ENCODE measurements at places on chromosomes 4 and X.

DNA sequence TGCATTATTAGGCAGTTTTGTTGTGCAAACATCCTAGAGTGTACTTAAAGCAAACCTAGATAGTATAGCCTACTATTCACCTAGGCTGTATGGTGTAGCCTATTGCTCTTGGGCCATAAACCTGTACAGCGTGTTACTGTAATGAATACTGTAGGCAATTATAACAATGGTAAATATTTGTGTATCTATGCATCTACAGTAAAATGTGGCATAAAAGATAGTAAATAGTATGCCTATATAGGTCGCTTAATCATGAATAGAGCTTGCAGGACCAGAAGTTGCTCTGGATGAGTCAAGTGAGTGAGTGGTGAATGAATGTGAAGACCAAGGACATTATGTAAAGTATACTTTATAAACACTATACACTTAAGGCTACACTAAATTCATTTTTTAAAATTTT, 16.6 kb downstream of the USO1 start:
- DNase-seq: no peak

DNA sequence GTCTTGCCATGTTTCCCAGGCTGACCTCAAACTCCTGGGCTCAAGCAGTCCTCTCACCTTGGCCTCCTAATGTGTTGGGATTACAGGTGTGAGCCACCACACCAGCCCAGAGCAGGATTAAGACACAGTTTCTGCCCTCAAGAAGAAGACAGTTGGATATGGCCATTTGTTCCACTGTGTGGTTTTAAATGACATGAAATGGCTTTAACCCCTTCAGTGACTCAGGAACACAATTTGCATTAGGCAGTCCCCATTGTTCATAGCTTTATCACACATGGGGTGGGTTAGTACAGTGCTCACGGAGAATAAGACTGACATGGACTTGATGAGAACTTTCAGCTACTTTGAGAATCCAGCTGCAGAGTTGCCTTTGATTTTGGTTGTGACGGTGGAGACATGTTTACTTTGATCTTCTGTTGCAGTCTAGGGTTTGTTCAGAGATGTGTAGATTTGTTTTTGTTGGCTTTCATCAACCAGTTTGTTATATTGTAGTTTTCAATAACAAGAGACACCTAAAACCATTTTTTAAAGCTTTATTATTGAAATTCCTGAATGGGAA, 60.3 kb downstream of the ARX start:
- no peak for DNase-seq

DNA sequence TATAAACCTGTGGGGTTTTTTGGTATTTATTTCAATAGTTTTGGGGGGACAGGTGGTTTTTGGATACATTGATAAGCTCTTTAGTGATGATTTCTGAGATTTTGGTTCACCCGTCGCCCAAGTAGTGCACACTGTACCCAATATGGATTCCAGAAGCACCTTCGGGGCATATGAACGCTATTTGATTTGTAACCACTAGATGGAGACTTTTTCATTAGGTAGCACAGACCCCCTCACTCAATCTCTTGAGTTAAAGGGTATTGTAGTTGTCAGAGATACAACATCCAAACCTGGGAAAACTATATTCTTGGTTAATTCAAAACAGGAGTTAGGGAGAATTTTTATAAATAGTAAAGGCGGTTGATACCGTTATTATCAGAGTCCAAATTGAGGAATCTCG, 79.8 kb downstream of the SPANXN3 start:
- peak; percentile 2 for DNase-seq

- DNase-seq: no peak
These were observed 103.8 kb downstream of the TBC1D19 start for GRCh38 chr4:26687728-26688127.

GRCh38 chrX:118496763-118497079, 1.1 kb downstream of the DOCK11 start:
- no peak for DNase-seq

DNA sequence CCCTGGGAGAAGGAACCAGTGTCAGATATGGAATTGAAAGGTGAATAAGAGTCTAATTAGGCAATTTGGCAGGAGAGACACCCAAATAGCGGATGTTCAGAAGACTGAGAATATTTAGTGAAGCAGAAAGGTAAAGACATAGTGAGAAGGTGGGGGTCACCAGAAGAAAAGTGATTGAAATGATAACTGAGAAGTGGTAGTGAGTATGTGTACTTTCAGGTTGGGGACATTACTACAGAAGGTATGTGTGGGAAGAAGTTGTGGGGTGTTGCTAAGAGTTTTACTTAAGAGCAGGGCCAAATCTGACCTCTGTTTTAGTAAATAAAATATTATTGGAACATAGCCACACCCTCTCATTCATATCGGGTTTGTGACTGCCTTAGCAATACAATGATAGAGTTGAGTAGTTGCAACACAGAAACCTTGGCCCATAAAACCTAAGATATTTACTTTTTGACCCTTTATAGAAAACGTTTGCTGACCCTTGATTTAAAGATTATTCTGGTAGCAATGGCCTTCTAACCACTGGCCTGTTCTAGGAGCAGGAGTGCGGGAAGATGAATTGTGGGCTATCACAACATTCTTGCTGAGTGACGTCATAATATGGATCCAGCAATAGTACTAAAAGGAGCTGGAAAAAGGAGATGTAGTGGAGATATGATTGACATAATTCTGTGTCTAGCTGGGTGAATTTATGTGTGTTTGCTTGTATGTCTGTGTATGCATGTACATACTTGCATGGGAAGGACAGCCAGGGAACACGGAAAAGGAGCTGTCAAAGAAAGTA, 115.3 kb downstream of the HS3ST1 start:
- DNase-seq: no peak

DNA sequence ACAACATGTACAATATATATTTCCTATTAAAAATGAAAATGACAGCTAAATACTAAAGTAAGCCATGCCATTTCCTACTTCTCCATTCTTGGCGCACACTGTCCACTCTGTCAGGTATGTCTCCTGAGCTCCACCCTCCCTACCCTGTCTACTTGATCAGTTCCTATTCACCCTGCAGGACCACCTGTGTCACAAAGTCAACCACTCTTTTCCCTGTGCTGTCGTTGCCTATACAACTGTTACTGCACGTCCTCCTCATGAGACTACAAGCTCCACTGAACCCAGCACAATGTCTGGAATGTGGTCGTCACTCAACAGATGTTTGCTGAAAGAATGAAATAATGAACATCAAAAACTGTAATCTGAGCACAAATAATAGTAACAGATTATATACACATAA, 54.9 kb downstream of the SLC9A7 start:
- no peak for DNase-seq

DNA sequence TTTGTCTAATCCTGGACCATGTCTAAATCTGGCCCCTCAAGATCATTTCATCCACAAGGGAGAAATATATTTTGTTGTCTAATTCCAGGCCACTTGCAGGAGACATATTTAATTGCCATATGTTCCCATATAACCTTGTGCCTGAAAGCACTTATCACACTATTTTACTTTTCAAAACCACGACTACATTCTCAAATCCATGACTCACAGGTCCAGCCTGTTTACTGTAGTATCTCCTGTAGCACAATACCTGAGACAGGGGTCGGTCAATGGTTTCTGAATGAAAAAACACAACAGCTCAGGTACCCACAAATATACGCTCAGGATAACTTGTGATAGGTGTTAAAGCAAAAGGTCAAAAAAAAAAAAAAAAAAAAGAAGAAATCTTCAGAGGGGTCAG, 60.9 kb downstream of the SEC24D start:
- no peak for DNase-seq

DNA sequence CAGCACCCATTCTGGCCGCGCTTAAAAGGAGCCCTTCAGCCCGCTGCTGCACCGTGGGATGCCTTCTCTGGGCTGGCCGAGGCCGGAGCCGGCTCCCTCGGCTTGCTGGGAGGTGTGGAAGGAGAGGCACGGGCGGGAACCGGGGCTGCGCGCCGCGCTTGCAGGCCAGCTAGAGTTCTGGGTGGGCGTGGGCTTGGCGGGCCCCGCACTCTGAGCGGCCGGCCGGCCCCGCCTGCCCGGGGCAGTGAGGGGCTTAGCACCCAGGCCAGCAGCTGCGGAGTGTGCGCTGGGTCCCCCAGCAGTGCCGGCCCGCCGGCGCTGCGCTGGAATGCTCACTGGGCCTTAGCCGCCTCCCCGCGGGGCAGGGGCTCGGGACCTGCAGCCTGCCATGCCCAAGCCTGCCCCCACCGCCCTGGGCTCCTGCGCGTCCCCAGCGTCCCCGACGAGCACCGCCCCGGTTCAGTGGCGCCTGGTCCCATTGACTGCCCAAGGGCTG, 111.3 kb downstream of the PCDH18 start:
- DNase-seq: no peak

DNA sequence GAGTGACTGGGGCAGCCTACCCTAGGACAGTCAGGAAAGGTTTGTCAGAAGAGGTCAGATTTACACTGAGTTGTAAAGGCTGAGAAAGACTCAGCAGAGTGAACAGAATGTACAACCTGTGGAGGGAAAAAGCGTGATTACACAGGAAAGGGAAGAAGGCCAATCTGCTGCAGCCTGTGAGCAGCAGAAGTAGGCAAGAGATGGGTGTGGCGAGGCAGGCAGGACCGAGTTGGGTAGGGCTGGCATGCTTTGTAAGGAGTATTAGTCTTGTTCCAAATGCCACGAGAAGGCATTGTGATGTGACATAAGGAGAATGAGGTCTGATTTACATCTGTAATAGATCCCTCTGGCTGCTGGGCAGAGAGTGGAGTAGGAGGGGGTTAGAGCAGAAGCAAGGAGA, 12.6 kb downstream of the SGMS2 start:
- DNase-seq: no peak

DNA sequence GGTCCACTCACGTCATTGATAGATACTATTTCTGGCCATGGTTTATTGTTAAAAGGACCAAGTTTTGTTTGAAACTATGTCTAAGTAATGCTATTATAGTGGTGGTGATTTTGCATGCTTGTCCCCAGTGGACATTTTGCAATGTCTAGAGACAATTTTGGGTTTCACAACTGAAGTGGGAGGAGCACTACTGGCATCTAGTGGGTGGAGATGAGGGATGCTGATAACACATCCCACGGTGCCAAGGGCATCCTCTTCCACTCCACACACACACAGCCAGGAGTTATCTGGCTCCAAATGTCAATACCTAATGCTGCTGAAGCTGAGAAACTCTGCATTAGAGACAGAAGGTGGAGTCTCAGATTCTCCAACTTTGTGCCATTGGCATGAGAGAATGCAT, 131.2 kb downstream of the FRMPD4 start:
- no peak for DNase-seq

GRCh38 chr4:30728311-30728710, 8.1 kb downstream of the PCDH7 start:
- DNase-seq: no peak

GRCh38 chrX:40201329-40201885, 103.6 kb upstream of the BCOR start:
- peak; percentile 31 for DNase-seq

All from activated CD4-positive, alpha-beta T cell treated with anti-CD3 and anti-CD28 coated beads, Interleukin-2, amount 50 U/mL, for 16 hours (primary cell).